ENCODE measurements at places on chromosomes 4 and X.

DNA sequence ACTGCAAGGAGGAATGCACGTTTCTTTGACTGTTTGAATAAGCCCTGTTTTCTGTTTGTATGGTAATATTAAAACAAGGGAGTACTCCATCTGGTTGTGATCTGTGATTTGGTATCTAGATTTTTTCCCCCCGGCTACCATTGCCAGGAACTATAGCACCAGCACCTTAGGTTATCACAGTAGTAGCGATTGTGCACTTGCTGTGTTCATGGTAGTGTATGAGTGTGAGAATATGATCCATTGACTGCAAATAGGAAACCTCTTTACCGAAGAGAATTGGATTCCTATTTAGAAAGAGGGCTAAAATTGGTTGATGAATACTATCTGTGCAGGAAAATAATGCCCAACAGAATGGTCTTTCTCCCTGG is 69.9 kb downstream of the LARP7 start:
- DNase-seq: no peak

DNA sequence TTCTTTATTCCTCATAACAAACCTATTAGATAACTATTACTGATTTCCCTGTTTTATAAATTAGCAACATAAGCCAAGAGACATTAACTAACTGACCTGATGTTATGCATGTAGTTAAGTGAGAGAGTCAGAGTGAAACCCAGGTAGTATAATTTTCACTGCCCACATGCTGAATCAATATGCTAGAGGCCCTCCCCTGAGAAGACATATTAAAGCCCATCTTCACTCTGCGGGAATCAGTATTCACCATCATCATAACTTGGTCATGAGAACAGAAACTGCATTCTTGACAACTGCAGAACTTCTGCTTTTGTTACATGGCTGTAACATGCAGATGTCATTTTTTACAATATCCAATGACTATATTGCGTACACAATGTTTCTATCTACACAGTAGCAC is 1324.3 kb downstream of the ARAP2 start:
- DNase-seq: no peak

DNA sequence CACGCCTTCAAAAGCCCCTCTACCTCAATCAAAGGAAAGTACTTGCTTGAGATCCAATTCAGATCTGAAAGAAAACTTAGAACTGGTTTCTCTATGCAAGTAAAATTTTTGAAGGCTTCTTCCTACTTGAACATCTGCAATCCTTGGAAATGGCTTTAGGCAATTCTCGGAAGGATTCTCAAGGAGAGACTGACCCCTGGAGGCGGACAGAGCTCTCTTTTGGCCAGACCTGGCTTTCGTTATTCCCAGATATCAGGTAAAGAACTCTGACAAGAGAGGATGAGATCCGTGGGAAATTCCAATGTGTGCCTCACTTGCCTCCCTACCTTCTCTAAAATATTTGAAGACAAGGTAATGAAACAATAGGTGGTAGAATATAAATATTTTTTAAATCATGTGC is 670.3 kb upstream of the FAM241A start:
- DNase-seq: no peak

GRCh38 chr4:121176082-121176934 is 12.2 kb upstream of the TNIP3 start:
- no peak for DNase-seq

- no peak for DNase-seq
Observed at GRCh38 chrX:23383411-23383810, 48.8 kb downstream of the PTCHD1 start.

- DNase-seq: no peak
Observed at GRCh38 chrX:154793084-154793795, 12.0 kb downstream of the MPP1 start.

Measured in activated CD4-positive, alpha-beta T cell treated with anti-CD3 and anti-CD28 coated beads for 48 hours (primary cell).